ENCODE measurements at places on chromosomes 2 and 18. TPM values are rescaled to one million over a fixed set of nuclear protein-coding genes. Genes with fewer than 3 reads are reported as not detected.

MYO3B gene
- 0.35 TPM for total RNA-seq

MEIS1 gene
- total RNA-seq: 0.15 TPM

SULT1C4 gene
- 2.9 TPM for total RNA-seq

ANKRD12 gene
- total RNA-seq: 11.3 TPM

SERPINB4 gene
- not detected for total RNA-seq

AQP12B gene
- not detected for total RNA-seq

CCDC138 gene
- 13.6 TPM for total RNA-seq

ESPNL gene
- 1.5 TPM for total RNA-seq

OTX1 gene
- 0.26 TPM for total RNA-seq

RMND5A gene
- total RNA-seq: 46.8 TPM

PSTPIP2 gene
- total RNA-seq: 0.42 TPM

FAM124B gene
- 0.22 TPM for total RNA-seq

LCT gene
- total RNA-seq: not detected

ABCG5 gene
- total RNA-seq: not detected
